CD4-positive, alpha-beta T cell treated with Interleukin-6 at 100 ng/mL for 8 hours (primary cell): ENCODE measurements at places on chromosomes 3 and 15.

DNA sequence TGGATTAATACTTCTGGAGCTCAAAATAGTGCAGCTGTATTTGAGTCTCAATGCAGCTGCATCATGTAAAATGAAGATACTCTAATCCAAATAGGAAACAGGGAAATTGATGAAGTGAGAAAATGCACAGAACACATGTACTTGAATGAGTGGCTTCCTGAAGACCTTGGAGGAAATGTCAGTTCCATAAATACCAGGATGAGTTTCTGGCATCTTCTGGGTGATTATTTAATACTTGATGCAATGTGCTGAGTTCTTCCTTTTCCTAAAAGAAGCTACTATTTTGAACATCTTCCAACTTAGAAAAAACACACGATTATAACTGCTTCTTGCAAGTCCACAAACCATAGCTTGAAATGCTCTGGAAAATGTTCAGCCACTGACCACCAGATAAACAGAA, 162.8 kb downstream of the SLC9A9 start:
- no peak for DNase-seq

GRCh38 chr3:143265501-143266070, 146.0 kb downstream of the CHST2 start:
- no peak for DNase-seq

GRCh38 chr15:38930851-38931572, 366.4 kb upstream of the RASGRP1 start:
- DNase-seq: no peak

DNA sequence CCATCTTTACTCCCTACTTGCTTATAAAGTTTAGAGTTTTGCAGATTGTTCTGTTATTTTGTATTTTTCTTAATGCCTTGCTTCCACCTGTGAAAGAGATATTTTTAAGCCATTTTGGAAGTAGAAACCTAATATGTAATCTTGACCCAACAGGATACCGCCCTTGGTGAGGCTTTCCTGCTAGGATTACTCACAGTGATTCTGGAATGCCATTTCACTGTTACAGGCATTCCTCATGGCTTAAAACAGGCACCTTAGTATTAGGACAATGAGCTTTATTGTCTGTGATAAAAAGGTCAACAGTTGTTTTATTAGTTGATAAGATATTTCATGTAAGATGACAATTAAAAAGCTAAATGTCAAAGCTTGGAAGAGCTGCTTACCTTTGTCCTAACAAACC, 58.2 kb downstream of the PHLDB2 start:
- DNase-seq: no peak

GRCh38 chr3:64675687-64676247, 12.0 kb downstream of the ADAMTS9 start:
- DNase-seq: no peak

GRCh38 chr3:184570489-184570888, 8.9 kb downstream of the EPHB3 start:
- DNase-seq: no peak

DNA sequence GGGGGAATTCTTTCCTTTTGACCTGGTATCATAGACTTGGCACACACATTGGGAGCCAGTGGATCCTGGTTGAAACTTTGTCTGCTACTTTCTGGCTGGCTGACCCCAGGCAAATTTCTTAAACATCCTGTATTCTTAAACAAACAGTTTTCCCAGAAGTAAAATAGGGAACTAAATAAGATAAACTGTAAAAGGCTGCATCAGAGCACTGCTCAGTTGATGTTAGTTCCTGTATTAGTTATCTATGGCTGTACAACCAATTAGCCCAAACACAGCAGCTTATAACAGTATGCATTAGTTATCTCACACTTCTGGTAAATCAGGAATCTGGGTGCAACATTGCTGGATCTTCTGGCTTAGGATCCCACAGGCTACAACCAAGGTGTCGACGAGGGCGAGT, 73.1 kb upstream of the SLCO3A1 start:
- DNase-seq: no peak

DNA sequence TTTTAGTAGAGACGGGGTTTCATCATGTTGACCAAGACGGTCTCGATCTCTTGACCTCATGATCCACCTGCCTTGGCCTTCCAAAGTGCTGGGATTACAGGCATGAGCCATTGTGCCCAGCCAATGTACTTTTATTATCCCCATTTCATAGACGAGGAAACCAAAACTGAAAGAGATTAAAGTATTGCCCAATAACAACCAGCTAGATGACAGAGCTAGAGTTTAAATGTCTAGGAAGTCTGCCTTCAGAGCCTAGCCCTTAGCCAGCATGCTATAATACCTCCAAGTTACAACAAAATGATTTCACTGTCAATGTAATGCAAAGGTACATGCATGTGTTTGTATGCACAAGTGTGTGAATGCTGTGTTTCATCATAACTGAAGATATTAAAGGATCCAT, 389.4 kb upstream of the RBMS3 start:
- DNase-seq: no peak

- DNase-seq: no peak
Measured at GRCh38 chr15:56254265-56254664, 10.6 kb upstream of the RFX7 start.

GRCh38 chr15:63370764-63371163, 10.9 kb downstream of the CA12 start:
- no peak for DNase-seq

DNA sequence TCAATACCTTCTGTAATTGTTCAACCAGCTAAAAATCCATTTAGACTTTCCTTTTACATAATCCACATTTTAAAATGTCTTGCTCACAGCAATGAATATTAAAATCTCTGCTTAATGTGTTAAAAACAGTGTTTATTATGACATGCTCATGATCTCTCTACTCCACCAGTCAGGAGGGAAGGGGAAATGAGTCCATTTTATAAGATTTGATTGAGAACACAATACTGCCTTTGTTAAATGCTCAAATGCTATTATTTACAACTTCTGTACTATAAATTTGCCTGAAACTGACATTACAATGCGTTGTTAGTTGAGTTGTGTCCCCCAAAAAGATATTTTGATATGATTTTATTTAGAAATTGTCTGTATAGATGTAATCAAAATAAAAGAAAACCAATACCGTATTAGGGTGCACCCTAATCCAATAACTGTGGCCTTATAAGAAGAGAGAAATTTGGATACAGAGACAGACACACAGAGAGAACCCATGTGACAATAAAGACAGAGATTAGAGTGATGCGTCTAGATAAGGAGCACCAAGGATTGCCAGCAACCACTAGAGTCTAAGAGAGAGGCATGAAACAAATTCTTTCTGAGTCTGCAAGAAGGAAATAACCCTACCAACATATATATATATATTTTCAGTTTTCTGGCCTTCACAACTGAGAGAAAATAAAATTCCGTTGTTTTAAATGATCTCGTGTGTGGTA, 9.1 kb upstream of the PLSCR4 start:
- no peak for DNase-seq

GRCh38 chr15:92920595-92921161, 20.6 kb downstream of the CHD2 start:
- DNase-seq: no peak

DNA sequence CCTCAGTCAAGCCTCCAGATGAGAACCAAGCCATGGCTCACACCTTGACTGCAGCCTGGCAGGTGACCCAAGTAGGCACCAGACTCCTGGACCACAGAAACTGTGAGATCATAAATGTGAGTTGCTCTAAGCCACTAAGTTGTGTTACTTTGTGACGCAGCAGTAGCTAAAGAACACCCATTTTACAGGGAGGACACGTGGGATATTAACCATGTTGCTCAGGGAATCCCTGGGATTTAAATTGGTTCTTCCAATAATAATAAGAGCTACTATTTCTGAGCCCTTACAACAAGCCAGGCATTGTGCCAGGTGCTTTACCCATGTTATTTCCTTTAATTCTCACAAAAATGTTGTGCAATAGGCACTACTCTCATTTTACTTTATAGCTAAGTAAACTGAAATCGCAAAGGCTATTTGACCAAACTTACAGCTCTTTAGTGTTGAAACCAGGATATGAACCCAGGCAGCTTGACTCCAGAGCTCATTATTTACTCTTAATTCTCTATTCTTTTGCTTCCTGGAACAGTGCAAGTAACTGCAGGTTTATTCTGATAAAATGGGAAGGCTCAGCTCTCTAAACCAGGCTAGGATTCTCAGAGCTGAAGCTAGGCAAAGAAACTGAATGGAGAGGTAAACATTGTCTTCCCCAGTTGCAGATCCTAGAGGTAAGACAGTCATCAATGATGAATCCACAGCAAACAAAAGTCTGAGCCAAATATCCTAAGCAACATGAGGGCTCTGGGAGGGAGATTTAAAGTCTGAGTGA, 294.4 kb downstream of the KBTBD8 start:
- no peak for DNase-seq

- DNase-seq: no peak
Measured at GRCh38 chr3:193884027-193884426, 251.9 kb upstream of the HES1 start.

- no peak for DNase-seq
Measured at GRCh38 chr3:120440001-120440703, 10.6 kb downstream of the FSTL1 start.

GRCh38 chr3:14242490-14243311, 64.1 kb downstream of the LSM3 start:
- DNase-seq: no peak

DNA sequence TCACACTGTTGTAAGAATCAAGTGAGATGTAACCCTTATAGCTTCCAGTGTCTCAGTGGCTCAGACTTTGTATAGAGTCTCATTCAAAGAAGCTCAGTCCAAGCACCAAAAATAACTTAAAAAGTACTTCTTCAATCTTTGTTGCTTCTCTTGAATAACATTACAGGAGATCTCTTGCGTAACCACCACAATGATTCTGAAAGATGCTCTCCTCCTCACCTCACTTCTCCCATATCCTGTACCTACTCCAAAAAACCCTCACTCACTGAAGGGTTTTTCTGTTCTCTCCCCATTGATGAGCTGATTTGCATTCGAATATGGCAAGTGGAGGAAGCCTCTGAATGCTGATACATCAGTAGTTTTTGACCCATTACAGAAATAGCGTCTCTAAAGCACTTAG, 39.4 kb upstream of the MRPS22 start:
- no peak for DNase-seq

- no peak for DNase-seq
Measured at GRCh38 chr15:77418391-77418965, 1.4 kb downstream of the PEAK1 start.

DNA sequence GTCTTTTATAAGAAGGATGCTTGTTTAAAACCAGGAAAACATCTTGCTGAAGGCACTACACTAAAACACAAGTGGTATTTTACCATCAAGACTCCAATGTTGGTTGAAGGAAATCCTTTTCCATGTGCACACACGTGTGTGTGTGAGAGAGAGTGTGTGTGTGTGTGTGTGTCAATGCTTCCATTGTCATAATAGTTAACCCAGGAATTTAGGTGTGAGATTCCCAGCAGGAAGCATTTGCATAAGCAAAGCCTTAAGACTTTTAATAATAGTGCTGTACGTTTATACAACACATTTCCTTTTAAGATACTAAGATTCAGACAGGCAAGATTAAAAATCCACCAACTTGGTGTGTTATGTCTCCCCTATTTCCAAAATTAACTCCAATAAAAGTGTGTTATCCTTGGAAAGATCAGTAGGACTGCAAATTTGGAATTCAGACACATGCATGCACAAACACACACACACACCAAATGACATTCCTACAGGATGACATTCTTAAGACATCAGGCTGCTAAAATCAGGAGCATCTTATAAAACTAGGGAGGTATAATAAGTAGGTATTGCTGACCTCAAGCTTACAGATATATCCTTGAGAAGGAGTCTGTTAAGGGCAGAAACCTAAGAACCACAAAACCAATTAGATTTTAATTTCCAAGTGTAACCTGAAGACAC, 18.3 kb downstream of the LMCD1 start:
- DNase-seq: no peak

DNA sequence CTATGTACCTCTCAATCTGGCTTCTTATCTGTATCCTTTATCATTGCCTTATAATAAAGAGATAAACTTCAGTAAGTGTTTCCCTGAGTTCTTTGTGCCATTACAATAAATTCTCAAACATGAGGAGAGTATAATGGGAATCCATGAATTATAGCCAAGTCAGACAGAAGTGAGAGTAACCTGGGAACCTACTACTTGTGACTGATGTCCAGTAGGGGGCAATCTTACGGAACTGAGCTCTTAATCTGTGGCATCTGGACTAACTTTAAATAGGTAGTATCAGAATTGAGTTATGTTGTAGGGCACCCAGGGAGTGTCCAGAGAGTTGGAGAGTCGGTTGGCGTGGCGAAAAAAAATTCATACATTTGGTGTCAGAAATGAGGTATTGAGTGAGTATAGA, 542.6 kb downstream of the ZBBX start:
- no peak for DNase-seq

DNA sequence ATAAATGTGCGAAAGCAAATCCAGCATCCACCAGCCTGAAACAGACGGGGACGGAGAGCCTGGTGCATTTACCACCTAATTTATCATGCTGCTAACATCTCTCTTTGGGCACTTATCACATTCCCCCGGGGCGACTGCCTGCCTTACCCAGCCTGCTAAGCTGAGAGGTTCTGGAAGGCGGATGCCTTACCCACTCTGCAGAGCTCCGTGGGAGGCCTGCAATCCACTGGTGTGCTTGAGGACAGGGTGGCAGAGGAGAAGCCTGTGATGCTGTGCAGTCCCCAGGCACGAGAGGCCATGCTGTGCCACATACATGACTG, 25.5 kb downstream of the MGLL start:
- DNase-seq: no peak

GRCh38 chr3:128196647-128197046, 43.4 kb downstream of the EEFSEC start:
- DNase-seq: no peak

GRCh38 chr15:95016511-95017229, 785.3 kb downstream of the MCTP2 start:
- no peak for DNase-seq

DNA sequence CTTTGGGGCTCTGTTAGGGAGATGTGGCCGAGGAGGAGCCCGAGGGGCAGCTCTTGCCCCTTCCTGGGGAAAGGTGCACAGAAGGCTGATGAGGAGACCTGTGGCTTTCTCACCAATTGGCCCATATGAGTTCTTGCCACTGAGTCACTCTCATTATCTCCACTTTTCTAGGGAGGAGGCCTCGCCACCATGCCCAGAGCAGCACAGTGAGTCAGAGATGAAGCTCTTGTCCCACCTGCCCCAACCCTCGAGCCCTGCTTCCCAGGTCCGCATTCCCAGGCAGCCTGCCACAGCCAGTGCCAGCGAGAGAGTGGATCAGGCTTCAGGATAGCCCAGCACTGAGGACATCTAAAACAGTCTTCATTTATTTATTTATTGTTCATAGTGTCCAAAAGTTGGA, 53.5 kb downstream of the AMOTL2 start:
- no peak for DNase-seq
